ENCODE measurements at places on chromosomes 2 and 18.

DNA sequence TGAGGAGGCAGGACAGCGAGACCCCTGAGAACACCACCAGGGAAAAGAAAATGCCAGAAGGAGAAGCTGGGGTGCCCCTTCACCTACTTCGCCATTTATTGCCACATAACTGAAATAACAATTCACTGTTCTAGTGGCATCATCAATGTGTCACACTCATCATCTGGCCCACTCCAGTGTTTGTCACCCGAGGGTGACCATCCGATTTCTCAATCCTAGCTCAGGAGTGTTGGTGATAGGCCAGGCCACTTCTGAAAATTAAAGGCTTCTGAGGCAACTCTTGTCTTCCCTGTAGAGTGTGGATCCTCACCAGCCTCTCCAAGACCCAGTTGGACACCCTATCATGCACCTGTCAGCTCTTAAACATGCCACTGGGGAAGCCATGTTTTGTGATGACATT, 62.9 kb upstream of the BZW1 start:
- no peak for DNase-seq

DNA sequence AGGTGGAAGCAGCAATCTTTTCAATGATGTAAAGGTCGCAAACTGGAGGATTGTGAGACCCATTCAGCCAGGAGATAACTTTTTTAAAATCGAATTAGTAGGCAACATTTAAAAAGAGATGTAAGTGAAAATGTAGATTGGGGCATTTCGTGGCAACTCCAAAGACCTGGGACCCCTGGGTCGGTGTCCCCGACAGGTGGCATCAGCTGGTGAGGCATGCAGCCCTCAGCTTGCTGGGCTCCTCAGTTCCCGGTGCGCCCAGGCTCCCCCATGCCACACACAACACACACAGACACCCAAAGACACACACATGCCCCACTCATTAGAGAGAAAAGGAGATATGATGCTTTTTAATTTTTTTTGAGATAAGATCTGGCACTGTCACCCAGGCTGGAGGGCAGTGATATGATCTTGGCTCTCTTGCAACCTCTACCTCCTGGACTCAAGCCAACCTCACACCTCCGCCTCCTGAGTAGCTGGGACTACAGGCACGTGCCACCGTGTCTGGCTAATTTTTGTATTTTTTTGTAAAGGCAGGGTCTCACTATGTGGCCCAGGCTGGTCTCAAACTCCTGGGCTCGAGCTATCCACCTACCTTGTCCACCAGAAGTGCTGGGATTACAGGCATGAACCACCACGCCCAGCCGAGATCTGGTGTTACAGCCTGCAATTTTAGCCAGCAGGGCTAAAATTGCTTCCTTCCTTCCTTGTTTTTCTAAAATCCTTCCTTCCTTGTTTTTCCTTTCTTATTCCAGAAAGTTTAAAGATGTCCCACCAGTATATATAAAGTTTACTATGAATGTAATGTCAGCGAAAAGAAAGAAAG, 122.6 kb upstream of the EPAS1 start:
- DNase-seq = no peak

- no peak for DNase-seq
These were observed 37.4 kb upstream of the C1D start for GRCh38 chr2:68100189-68100588.

- DNase-seq = no peak
These were observed 21.4 kb downstream of the KIF3C start for GRCh38 chr2:25960920-25961319.

- DNase-seq = peak; percentile 56
These were observed 116.5 kb upstream of the FOSL2 start for GRCh38 chr2:28276076-28276618.

Data from activated naive CD4-positive, alpha-beta T cell treated with anti-CD3 and anti-CD28 coated beads for 36 hours (primary cell).